ENCODE measurements at places on chromosomes 11 and 22. TPM values are rescaled to one million over a fixed set of nuclear protein-coding genes. Genes with fewer than 3 reads are reported as not detected.

The GTPBP1 gene
- total RNA-seq: 26.6 TPM

The CCDC87 gene
- total RNA-seq: 0.50 TPM

The LINC01488 gene
- not detected for total RNA-seq

The TTC12 gene
- total RNA-seq: 10.6 TPM

The TCN1 gene
- not detected for total RNA-seq

The BBOX1 gene
- total RNA-seq: not detected

The WNT11 gene
- total RNA-seq: not detected

The DERL3 gene
- total RNA-seq: 0.66 TPM

The CAPN5 gene
- 10.1 TPM for total RNA-seq

The PDGFB gene
- total RNA-seq: 69.5 TPM

The OR10A5 gene
- total RNA-seq: not detected

The MMP1 gene
- total RNA-seq: 2,491 TPM

The CRACR2B gene
- 4.1 TPM for total RNA-seq

The UBASH3B gene
- total RNA-seq: 28.1 TPM

The JHY gene
- total RNA-seq: 4.3 TPM

The SCGB1A1 gene
- total RNA-seq: not detected

The PPP1R14B gene
- 294 TPM for total RNA-seq

The DGCR8 gene
- total RNA-seq: 36.3 TPM

The SYT8 gene
- not detected for total RNA-seq

The TRPM5 gene
- total RNA-seq: not detected

The IRAG1 gene
- total RNA-seq: 0.13 TPM

The SDF2L1 gene
- total RNA-seq: 24.8 TPM

The KCNQ1 gene
- total RNA-seq: 0.14 TPM

The KCNK4 gene
- total RNA-seq: 0.07 TPM

The NAALADL1 gene
- 4.4 TPM for total RNA-seq

The TBX10 gene
- total RNA-seq: not detected

The PRR33 gene
- not detected for total RNA-seq

The MAML2 gene
- 14.1 TPM for total RNA-seq

The CSNK2A3 gene
- 4.1 TPM for total RNA-seq

The MGAT3 gene
- total RNA-seq: not detected

The CCDC179 gene
- not detected for total RNA-seq

The MYBPC3 gene
- not detected for total RNA-seq

The TBX1 gene
- 1.9 TPM for total RNA-seq

The CPT1B gene
- total RNA-seq: 1.6 TPM

The OR8G1 gene
- not detected for total RNA-seq

The MRGPRE gene
- not detected for total RNA-seq

The ABCG4 gene
- total RNA-seq: 0.13 TPM

The CD3E gene
- not detected for total RNA-seq

The MMP11 gene
- total RNA-seq: 5.3 TPM

The MAPK8IP1 gene
- total RNA-seq: 3.5 TPM

The CTSF gene
- 10.0 TPM for total RNA-seq

The MUC2 gene
- total RNA-seq: not detected

The A4GALT gene
- 12.4 TPM for total RNA-seq

The GANAB gene
- total RNA-seq: 230 TPM

The MS4A6E gene
- total RNA-seq: not detected

The C11orf21 gene
- total RNA-seq: not detected

The NCAM1 gene
- 0.40 TPM for total RNA-seq

The OTOG gene
- not detected for total RNA-seq

The C11orf87 gene
- total RNA-seq: not detected

The BDNF gene
- total RNA-seq: 0.72 TPM

The THRSP gene
- not detected for total RNA-seq

The OR56A1 gene
- total RNA-seq: not detected

The GGTLC2 gene
- total RNA-seq: not detected

The C22orf42 gene
- not detected for total RNA-seq

The STIM1 gene
- 27.4 TPM for total RNA-seq

The GRAP2 gene
- not detected for total RNA-seq

The TENM4 gene
- total RNA-seq: 0.13 TPM

The TOP3B gene
- 42.6 TPM for total RNA-seq
